ENCODE measurements at places on chromosomes 1 and 21. TPM values are rescaled to one million over a fixed set of nuclear protein-coding genes. Genes with fewer than 3 reads are reported as not detected.

DNA sequence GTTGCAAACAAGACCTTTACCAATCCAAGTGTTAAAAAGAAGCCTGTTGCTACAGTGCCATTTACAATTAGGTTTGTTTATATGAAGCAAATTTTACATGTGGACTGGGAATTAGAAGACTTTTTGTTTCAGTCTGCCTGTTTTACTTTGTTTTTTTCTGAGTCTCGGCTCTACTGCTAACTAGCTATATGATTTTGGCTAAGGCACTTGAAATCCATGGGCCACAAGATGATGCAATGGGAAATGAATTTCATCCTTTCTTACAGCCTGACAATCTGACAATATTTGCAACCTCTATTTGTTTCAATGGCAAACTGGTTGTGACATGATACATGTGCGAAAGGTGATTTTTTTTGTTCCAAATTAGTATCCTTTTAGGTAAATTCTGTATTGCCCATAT lies 3.7 kb upstream of the PEX11B start:
- no peak for DNase-seq

GRCh38 chr1:19786988-19787423 lies 12.7 kb downstream of the TMCO4 start:
- DNase-seq = peak; percentile 81

GRCh38 chr1:168923521-168924136 lies 182.9 kb upstream of the ATP1B1 start:
- no peak for DNase-seq

DNA sequence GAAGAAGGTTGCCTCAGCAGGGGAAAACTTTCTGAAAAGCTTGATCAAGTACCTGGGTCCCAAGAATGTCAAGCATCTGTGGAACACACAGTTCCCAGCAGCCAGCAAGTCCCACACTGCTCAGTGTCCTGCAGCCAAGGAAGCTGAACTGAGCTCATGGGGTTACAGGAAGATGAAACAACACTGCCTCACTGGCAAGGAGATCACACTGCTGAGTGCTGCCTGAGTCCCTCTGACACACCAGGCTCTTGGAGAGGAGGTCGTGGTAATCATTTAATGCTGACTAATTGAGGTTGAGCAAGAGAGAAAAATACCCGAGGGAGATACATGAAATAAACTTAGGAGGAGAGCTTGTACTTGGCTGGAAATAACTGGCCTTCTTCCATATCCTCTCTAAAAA lies 75.2 kb downstream of the MPZL1 start:
- DNase-seq = peak; percentile 80

- DNase-seq = no peak
These were observed 4.2 kb upstream of the PFKL start for GRCh38 chr21:44295646-44296045.

DNA sequence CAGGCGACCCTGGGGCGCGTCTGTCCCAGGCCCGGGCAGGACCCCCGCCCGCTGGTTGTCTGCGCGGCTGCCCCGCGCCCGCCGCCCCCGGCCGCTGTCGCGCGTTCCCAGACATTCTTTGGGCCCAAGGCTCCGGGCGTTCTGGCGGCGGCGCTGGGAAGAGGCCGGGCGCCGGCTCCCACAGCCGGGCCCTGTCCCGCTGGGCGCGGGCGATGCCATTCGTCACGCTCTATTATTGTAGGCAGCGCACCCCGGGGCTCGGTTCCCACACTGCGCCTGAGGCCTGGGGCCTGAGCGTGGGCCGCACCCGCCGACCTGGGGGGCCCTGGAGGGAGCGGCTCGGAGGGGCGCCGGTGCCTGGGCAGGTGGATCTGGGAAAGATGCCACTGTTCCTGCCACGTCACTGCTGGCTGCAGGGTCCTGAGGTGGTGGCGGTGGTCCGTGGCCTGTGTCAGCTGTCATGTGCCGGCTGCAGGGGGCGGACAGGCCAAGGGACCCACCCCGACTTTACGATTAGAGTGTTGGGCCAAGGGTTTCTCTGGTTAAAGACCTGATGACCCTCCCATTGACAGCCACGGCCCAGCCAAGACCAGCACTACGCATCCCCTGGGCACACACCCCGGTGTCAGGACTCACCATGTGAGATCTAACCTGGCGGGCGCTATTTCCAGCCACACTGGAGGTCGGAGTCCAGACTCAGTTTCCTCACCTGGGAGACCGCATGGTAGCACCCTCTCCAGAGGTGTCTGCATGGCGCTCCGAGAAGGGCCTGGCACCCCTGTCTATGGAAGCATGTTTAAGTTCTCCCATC lies 55.1 kb upstream of the ADARB1 start:
- DNase-seq = no peak

DNA sequence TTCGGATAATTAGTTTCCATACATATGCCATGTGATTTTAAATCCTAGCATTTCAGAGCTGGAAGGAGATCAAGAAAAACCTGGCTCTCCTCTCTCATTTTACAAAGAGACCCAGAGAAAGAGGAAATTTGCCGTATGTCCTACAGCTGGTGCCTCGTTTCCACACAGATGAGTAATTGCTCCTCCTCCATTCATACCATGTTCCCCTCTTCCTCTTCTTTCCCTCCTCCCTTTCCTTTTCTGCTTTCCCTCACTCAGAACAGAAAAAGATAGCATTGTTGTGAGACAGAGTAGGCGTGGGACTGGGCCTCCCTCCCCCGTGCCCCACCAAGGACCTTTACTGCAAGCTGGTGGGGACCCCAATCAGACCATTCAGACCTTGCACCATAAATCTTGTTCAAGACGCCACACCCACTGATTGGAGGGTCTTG lies 13.7 kb upstream of the SLC44A3 start:
- DNase-seq = no peak

DNA sequence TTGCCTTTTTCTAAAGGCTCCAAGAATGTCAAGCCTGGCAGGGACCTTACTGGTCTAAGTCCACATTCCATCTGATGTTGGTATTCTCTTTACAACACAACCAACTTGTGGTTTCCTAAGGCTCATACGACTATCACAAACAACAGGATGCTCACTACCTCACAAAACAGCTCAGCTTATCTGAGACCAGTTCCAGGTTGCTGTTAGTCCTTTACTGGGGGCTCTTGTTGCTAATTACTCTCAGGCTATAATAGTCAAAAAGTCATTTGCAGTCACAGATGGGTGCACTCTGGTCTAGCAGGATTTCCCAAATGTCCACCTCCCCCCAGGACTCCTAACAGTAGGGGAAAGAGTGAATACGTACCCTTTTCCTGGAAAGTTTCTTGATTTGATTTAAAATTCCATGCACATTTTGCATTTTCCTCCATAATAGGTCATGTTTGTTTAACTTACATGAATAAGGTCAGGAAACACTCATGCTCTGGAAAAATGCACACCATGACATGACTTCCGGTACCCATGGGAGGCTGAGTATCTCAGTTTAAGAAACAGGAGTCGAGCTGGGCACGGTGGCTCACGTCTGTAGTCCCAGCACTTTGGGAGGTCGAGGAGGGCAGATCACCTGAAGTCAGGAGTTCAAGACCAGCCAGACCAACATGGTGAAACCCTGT lies 16.0 kb downstream of the LCK start:
- DNase-seq = no peak

DNA sequence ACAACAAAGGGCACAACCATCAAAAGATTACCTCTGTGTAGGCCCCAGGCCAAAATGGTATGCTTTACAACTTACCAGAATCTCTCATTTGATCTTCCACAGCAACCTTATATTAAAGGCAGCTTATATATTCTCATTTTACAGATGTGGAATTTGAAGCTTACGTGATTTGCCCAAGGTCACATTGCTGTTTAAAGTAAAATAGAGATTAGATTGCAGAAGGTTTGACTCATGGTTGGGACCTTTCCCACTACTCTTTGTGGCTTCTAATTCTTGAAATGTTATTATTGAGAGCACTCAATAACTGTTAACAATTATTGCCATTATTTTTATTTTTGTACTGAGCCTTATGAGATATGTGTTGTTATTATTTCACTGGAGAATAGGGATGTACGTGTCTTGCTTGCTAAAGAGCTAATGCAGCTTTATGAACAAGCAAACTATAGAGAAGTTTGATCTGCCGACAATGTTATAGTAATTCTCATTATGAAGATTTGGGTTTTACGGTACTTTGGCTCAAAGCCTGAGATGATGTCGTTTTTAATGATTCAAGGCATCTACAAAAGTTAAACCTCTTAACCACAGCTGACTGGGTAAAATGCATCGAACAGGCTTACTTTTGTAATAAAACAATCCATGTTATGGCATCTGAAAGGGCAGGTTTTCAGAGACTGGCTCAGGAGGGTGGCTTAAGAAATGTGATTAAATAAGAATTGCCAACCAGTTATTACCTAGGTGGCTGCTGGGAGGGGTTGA lies 43.3 kb upstream of the TSNAX start:
- no peak for DNase-seq

EXO1 gene
- total RNA-seq = 3.1 TPM

ASPM gene
- 1.8 TPM for total RNA-seq

- no peak for DNase-seq
These were observed 13.3 kb downstream of the FAM151A start for GRCh38 chr1:54610048-54610447.

DNA sequence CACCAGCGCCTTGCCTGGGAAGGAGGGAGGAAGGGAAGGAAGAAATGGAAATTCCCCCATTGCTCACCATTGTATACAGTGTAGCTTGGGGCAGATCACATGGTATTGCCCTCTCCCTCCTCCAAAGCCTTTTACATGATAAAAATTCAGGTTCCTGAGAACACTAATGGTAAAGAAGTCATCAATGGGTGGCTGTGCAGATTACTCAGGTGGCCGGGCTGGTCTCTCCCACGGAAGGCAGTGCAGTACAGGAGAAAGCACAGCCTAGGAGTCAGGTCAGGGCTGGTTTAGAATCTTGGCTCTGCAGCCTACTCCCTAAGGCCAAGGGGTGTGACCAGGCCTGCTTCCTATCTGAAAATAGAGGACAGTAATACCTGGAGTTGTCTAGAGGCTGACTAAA lies 107.9 kb downstream of the SUSD4 start:
- no peak for DNase-seq

DNA sequence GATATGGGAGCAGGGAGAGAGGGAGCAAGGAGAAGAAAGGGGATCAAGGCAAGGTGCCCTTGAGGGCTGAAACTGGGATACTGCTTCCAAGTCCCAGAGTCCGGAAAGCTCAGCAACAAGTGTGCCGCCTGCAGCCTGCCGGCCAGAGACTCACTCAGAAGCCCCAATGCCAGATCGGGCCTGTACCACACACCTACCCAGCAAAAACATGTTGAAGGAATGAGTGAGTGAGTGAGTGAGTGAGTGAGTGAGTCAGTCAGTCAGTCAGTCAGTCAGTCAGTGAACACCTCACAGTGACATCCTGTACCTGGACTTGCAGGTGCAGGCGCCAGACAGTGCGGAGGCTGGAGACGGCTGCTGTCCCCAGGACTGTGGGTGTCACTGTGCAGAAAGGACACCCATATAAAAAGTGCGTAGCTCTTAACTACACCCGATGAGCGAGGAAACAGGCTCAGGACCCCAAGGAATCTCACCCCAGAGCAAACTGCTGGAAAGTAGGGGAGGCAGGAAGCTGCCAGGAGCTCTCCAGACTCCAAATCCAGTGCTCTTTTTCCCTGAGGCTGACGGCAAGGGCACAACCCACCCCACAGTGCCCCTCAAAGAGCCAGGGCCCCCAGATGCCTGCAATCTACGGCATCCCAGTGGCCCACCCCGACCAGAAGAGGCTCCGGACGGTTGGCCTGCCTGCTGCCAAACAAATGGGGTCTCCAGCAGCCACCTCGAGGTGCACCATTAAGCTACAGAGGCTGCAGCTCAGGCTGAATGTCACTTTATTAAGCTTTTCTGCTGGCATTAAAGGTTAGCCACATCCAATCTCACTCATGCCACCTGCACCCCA lies 261.7 kb downstream of the NPHP4 start:
- no peak for DNase-seq

SPRR2F gene
- not detected for total RNA-seq

GRCh38 chr1:59094001-59094400 lies 202.9 kb upstream of the FGGY start:
- no peak for DNase-seq

- DNase-seq = no peak
These were observed 5.8 kb upstream of the MPZL1 start for GRCh38 chr1:167716000-167716271.

GRCh38 chr21:34825948-34826548 lies 157.3 kb downstream of the CLIC6 start:
- DNase-seq = no peak

DNA sequence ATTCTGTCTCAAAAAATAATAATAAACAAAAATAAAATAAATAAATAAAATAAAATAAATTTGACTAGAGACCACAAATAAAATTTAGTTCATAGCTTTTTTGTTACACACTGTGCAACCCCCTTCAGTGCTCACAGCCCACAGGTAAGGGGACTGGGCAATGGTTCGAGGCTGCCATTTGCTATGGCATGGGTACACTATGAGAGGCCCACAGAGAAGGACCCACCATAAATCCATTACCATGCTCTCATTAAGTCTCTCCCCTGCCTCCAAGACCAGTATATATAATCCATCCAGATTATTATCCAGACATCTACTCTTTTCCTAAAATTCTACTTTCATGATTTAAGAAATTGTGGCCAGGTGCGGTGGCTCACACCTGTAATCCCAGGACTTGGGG lies 8.7 kb upstream of the RIT1 start:
- DNase-seq = no peak

- no peak for DNase-seq
These were observed 309.4 kb downstream of the BARHL2 start for GRCh38 chr1:90407737-90408136.

DNA sequence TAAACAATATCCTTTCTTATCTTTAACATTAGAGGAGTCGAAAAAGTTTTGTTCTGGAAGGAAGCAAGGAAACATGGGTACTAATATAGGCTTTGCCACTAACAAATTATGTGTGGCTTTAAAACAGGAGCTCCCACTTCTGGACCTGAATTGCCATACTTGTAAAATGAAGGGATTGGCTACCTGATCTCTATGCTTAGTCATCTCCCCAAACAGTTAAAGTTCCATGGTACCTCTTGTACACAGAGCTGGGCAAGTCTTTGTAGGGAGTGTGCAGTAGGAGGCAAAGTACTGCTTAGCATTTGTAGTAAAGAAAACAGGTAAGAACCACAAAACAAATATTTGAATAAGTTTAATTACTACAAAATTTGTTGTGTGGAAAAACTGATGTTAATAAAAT lies 81.3 kb downstream of the MAST2 start:
- DNase-seq = peak; percentile 9

- DNase-seq = no peak
These were observed 157.3 kb downstream of the CASZ1 start for GRCh38 chr1:10639011-10639774.

SPATA45 gene
- not detected for total RNA-seq

ETV3L gene
- total RNA-seq = not detected

COP1 gene
- total RNA-seq = 60.4 TPM

DNA sequence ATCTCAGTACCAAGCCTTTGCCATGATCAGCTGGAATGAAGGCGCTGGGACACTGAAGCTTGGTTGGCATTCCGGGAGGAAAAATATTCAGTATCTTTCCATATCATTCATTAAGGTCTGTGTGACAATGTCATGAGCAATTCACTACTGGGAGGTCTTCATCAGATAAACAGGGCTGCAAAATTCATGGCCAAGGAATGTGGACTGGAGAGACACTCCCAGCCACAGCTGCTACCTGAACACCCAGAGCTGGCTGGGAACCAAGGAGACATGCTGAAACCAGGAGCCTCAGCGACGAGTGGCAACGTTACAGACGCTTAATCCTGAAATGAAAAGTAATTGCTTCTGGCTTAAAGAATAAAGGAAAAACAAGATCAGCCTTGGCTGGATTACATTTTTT lies 30.6 kb upstream of the DDAH1 start:
- DNase-seq = peak; percentile 86

NPHS2 gene
- not detected for total RNA-seq
